ENCODE measurements at places on chromosomes 6 and 20.
A peak's percentile ranks its signal among the peaks of the same experiment; 100 is the strongest.

- H3K36me3 ChIP-seq: no peaks in the 10 kb centered on the region
- H3K27me3 ChIP-seq: no peaks in the 10 kb centered on the region
- H3K27ac ChIP-seq: no peak overlapping the region
- no peak for DNase-seq
Measured at GRCh38 chr20:6489361-6490171, 277.9 kb upstream of the BMP2 start.

DNA sequence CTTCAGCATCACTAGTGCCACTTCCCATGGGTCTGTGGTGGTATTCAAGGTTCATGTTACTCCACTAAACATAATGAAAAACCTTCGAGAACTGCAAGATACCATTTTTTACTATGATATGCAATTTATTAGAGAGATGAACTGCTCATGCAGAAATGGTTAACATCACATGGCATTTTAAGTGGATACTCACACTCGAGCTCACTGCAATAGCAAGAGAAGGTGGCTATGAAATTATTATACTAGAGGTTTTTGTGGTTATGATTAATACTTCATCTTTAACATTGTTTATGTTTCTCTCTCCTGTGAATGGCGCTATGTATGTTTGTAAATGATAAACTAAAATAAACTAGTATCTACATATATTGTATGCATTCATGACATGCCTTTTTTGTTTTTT is 35.1 kb downstream of the SCAF8 start:
- no peaks in the 10 kb centered on the region for H3K27me3 ChIP-seq
- no peak overlapping the region for H3K27ac ChIP-seq
- peaks cover 26% of the 10 kb centered on the region for H3K4me1 ChIP-seq
- no peak for DNase-seq
- no peak overlapping the region for H3K4me3 ChIP-seq

GRCh38 chr6:109939654-109940053 is 38.5 kb upstream of the GPR6 start:
- no peaks in the 10 kb centered on the region for H3K36me3 ChIP-seq
- H3K27me3 ChIP-seq: no peaks in the 10 kb centered on the region
- no peaks in the 10 kb centered on the region for H3K4me1 ChIP-seq
- DNase-seq: no peak

DNA sequence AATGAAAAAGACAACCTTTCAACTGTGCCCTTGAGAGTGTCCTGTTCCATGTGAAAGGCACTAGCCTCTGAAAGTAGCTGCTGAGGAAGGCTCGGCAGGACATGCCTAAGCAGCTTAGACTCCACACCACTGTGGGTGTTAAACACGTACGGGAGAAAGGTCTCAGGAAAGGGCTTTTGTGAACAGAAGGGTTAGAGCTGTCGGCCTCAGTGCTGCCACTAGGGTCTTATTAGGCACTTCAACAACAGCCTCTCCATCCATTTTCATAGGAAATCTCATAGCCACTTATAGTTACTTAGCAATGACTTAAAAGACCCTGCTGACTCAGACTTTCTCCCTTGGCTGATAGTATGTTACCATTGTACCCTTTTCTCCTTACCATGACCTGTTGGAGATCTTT is 662.8 kb downstream of the TBC1D32 start:
- no peaks in the 10 kb centered on the region for H3K27me3 ChIP-seq
- no peaks in the 10 kb centered on the region for H3K4me1 ChIP-seq
- H3K4me3 ChIP-seq: no peak overlapping the region
- DNase-seq: no peak
- H3K36me3 ChIP-seq: no peaks in the 10 kb centered on the region

GRCh38 chr20:3248167-3248992 is 9.4 kb upstream of the SLC4A11 start:
- no peak overlapping the region for H3K27ac ChIP-seq
- DNase-seq: no peak
- H3K36me3 ChIP-seq: no peaks in the 10 kb centered on the region
- peaks cover 71% of the 10 kb centered on the region for H3K27me3 ChIP-seq
- H3K4me1 ChIP-seq: peaks cover 11% of the 10 kb centered on the region
- H3K4me3 ChIP-seq: peak overlapping the region; percentile 53

Data from T-cell (primary cell).